ENCODE measurements at places on chromosomes 16 and 17. TPM values are rescaled to one million over a fixed set of nuclear protein-coding genes. Genes with fewer than 3 reads are reported as not detected.

DNA sequence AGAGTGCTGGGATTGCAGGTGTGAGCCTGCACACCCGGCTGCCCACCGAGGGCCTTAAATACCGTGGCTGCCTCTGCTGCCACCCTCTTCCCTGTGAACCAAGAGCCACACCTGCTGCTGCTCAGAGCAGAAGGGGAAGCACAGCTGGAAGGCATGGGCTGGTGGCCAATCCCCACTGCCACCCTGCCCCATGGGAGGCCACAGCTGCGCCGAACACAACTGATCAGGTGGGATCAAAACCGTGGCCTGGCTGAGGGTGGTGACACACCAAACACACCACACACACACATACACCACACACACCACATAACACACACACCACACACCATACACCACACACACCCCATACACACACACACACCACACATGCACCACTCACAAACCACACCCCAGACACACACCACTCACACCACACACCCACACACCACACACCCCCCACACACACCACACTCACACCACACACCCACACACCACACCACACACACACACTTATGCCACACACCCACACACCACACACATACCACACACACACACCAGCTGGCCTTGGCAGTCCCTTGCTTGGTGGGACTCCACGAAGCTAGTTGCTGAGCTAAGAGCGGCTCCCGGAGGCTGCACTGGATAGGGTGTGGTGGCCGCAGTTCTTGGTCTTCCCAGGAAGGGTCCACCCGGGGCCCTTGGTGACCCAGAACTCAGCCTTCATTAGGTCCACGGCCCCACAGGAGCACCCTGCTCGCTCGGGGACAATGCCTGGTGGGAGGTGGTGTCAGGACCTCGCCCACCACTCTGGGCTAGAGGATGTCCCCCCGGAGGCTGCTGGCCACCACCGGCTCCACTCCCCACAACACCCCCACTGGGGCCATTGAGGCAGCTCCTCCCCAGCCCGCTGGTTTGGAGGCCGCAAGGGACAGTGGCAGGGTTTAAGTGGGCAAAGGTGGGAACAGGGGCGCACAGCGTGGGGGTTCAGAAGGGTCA lies 14.9 kb downstream of the CEP131 start:
- peak; percentile 55 for DNase-seq

Gene PRSS22
- not detected for total RNA-seq

DNA sequence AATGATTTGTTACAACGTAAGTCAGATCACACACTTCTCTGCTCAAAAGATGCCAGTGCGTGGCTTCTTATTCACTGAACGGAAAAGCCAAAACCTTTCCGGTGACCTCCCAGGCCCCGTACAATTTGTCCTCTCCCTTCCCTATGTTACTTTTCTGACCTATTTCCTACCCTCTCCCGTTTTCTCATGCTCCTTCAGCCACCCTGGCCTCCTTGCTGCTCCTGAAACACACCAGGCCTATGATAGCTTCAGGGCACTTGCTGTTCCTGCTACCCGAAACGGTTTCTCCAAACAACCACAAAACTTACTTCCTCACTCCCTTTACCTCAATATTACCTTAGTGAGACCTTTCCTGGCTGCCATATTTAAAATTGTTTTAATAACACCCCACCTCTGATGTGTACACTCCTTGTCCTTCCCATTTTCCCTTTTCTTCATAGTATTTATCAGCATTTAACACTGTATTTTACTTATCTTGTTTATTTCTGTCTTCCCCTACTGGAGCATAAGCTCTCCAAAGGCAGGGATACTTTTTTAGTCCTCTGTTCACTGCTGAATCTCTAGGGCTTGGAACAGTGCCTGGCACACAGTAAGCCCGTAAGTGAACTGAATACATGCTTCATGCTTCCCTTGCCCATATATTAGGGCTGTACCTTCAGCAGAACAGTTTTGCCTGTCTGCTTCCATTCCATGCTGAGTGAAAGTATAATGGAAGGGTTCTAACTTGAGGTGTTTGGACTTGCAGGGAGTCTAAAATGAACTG lies 10.9 kb upstream of the ARL2BP start:
- no peak for DNase-seq

DNA sequence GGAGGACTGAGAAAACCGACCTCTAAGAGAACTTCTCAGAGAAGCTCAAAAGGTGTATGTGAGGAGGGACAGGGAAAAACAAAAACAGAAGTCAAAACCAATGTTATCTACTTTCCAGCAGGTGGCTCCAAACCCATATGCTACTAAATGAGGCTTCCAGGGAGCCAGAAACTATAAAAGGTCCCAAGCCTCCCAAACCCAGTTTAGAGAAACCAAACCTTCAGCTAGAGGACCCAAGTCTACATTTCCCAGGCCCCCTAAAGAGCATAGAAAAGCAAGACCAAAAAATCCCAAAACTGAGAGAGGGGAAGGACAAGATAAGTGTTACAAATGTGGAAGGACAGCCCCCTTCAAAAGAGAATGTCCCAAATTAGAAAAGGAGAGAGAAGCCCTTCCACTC lies 3.7 kb downstream of the HPR start:
- DNase-seq: peak; percentile 43

DNA sequence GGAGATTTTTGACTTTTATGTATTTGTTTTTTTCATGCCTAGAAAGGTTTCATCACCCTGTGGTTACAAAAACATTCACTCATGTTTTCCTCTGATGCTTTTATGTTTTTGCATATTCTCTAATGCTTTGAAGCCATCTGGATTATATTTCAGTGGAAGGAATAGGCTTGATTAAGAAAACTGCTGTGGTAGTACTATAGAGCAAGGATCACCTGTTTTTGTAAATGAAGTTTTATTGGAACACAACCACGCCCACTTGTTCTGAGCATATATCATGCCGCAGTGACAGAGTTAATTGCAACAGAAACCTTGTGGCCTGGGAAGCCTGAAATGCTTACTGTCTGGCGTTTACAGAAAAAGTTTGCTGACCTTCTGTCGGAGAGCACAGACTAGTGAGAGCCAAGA lies 11.5 kb downstream of the COX10 start:
- DNase-seq: no peak

Gene GLOD4
- 110 TPM for total RNA-seq

DNA sequence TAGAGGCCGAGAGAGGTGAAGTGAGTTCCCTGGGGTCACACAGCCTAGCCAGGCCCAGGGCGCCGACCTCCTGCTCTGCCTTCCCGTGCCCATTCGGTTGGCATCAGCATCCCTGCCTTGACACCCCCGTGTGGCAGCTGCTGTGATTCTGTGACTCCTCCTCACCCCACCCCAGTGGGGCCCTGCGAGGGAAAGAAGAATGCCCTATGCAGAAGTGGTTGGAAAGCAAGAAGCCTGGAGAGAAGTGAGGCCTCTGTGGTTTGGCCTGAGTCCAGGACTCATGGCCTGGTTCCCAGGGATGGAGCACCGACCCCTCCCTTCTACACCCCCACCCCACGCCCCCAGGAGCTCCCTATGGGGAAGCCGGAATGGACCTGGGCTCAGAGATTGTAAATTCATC lies 296.2 kb downstream of the SEC14L1 start:
- peak; percentile 62 for DNase-seq

- DNase-seq: no peak
These were observed 33.7 kb downstream of the GINS3 start for GRCh38 chr16:58425756-58426494.

DNA sequence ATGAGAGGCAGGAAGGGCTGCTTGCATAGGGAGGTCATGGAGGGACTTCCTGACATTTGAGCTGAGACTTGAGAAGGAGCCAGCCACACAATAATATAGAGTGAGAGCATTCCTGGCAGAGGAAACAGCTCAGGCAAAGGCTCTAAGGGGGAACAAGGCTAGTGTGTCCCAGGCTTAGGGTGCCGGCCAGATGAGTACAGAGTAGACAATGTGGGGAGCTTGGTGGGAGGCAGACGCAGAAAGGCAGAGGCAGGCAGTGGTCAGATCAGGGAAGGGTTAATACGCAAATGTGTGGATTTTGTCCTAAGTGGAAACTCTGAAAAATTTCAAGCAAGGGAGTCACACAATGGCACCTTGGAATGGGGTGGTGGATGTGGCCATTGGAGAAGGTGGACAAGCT lies 31.3 kb downstream of the CD300LB start:
- no peak for DNase-seq

DNA sequence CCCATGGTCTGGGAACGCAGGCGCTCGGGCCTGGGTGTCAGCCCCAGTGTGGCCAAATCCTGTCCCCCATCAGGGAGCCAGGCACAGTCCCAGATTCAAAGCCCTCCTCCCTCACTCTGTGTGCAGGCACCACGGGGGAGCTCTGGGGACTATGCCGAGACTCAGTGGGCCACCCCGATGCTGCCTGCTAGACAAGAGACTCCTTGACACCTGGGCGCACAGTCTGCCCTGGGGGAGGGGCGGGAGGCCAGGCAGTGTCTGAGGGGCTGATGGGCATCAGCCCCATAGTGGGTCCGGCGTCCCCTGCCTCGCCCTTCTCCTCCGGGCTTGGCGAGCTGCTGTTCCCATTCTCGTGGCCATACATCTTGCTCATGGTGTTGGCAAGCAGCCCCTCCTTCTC lies 8.5 kb upstream of the CD79B start:
- DNase-seq: no peak

Gene CCL7
- total RNA-seq: not detected

DNA sequence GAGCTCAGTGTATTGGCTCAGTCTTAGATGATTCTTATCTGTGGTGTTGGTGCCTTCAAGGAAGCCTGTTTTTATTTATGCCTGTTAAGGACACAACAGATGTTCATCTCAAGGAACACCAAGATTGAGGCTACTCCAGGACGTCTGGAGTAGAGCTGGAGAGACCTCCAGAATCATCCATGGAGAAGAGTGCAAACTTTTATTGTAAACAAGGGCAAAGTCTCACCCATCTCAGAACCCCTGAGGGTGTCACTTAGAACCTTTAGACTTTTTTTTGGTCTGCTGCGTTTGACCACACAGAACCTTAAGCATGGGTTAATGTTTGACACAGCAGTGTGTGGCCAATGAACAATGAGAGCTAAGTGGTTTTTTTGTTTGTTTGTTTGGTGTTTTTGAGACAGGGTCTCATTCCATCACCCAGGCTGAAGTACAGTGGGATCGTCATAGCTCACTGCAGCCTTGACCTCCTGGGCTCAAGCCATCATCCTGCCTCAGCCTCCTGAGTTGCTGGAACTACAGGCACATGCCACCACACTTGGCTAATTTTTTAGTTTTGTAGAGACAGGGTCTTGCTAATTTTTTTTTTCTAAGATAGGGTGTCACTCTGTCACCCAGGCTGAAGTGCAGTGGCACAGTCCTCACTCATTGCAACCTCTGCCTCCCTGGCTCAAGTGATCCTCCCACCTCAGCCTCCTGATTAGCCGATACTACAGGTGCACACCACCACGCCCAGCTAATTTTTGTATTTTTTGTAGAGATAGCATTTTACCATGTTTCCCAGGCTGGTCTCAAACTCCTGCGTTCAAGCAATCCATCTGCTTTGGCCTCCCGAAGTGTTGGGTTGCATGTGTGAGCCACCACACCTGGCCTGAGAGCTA lies 16.3 kb downstream of the SLC47A1 start:
- no peak for DNase-seq

Gene ARHGAP23
- total RNA-seq: 24.9 TPM

Gene SPATA22
- not detected for total RNA-seq

Gene PLK1
- 227 TPM for total RNA-seq

DNA sequence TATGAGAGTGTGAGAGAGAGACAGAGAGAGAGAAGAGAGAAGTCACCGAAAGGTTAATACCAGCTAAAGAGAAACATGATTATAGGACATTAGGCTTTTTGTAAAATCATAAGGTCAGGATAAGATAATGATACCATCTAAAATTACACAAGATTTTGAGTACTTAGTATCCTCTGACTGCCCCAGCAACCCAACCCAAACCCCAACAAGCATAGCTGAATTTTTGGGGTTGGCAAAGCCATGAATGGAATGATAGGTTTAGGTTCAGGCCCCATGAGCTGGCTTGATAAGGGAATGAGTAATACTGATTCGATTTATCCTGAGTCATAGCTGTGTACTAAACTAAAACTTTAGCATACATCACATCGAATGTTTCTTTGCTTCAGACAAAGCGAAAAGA lies 259.5 kb downstream of the IRX3 start:
- no peak for DNase-seq

GRCh38 chr16:20904507-20905081 lies 4.0 kb downstream of the LYRM1 start:
- DNase-seq: no peak

GRCh38 chr17:49362723-49363117 lies 670 bp upstream of the ZNF652 start:
- no peak for DNase-seq

DNA sequence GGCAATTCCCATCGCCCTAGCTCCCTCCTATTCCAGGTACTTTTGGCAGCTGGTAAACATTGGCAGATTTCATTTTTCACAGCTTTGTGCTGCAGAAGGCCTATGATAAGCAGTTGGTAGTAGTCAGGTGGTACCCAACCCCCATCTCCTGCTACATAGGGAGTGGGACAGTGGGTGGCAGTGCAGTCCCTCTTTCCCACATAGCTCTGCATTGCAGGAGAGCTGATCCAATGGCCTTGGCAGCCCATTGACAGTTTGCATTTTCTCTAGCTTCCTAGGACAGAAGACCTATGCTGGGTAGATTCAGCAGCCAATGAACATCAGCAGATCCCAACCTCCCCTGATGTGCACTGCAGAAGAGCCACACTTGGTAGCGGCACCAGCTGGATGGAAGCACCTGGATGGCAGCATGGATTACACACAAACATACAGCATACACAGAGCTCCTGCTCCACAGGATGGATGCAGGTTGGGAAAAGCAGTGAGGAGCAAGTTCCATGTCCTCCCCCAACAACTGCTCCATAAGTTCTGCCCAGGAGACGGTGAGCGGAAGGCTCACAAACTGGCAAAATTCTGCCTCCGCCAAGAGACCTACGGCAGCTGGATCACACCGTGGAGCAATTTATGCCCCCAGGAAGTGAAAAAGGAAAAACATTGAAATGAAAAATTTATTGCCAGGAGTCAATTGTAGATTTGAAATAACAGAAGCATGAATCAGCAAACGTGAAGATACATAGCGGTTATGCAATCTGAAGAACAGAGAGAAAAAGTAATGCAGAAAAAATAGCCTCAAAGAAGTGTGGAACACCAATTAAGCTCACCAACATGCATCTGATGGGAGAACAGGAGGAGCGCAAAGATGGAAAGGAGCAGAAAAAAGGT lies 95.7 kb downstream of the CACNG1 start:
- DNase-seq: peak; percentile 44

- no peak for DNase-seq
These were observed 70.7 kb downstream of the RBFOX3 start for GRCh38 chr17:79539944-79540705.

Gene HS3ST3B1
- total RNA-seq: not detected

Gene POLR3E
- total RNA-seq: 80.6 TPM

DNA sequence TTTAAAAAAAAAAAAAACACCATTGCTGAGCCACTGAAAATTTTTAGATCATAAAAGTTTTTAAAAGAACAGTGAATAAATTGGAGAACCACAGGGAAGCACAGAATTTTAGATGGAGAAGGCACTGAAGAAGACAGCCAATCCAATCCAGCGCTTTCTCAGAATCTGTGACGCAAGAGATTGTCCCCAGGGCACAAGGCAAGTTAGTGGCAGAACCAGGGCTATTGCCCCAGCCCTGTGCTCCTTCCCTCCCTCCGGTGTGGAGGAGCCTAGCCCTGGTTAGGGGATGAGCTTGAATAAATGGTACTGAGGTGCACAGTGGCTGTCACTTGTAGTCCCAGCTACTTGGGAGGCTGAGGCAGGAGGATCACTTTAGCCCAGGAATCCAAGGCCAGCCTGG lies 108.3 kb downstream of the ZNF423 start:
- no peak for DNase-seq
